T-helper 1 cell (primary cell): ENCODE measurements at places on chromosomes 5 and 9.

- DNase-seq, result no peak
Observed at GRCh38 chr9:112753725-112754124, 3.2 kb downstream of the SNX30 start.

- DNase-seq, result no peak
Observed at GRCh38 chr5:13664377-13664776, 280.1 kb downstream of the DNAH5 start.

DNA sequence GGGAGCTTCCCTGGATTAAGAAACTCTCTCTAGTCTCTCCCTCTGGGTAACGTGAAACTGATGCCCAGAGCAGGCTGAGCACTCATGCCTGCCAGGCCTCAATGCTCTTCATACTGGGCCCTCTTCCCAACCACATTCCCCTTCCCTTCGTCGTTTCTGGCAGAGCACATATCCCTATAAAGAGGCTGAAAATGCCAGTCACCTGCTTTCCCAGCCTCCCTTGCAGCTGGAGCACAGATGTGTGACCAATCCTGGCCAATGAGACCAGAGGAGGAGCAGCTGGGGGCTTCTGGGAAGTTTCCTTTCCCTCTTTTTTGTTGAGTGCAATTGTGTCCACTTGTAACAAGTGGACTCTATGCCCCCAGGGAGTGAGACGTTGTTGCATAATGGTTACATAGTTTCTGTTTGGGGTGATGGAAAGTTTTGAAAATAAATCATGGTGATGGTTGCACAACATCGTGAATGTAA is 30.2 kb upstream of the SMIM23 start:
- no peak for DNase-seq

DNA sequence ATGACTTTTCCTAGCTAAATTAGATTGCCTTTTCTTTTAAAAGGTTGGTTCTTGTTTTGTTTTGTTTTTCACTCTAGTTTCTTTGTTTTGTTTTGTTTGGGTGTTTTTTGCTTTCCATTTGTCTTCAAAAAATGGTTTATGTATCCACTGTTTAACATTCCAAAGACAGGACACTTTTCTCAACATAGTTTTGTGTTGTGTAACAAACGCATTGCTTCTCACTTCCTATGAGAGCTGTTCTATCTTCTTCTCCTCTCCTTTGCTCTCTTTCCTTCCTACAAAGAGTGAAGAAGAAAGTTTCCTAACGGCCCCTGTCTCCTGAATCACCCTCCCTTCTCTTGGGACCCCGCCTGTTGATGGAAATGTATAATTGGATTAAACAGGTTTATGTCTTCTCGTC is 539.7 kb downstream of the ACTL7B start:
- DNase-seq, result no peak

DNA sequence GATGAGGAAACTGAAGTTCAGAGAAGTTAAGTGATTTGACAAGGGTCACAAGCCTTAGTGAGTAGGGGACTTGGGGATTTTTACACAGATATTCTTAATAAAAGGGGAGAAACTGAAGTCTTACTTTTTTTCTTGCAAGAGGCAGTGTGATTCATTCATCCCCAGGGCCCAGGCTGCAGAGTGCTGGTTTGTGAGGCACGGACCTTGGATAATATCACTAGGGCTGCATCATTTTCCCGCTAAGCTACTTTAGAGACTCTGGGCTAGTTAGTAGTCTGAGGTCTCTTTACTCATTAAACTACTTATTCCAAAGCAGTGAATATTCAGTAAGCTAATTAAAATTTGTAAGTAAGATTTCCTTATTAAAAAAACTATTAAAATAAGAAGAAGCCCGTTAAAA is 195.0 kb downstream of the PBX3 start:
- no peak for DNase-seq

GRCh38 chr9:99093492-99093791 is 11.5 kb upstream of the TGFBR1 start:
- DNase-seq, result no peak

DNA sequence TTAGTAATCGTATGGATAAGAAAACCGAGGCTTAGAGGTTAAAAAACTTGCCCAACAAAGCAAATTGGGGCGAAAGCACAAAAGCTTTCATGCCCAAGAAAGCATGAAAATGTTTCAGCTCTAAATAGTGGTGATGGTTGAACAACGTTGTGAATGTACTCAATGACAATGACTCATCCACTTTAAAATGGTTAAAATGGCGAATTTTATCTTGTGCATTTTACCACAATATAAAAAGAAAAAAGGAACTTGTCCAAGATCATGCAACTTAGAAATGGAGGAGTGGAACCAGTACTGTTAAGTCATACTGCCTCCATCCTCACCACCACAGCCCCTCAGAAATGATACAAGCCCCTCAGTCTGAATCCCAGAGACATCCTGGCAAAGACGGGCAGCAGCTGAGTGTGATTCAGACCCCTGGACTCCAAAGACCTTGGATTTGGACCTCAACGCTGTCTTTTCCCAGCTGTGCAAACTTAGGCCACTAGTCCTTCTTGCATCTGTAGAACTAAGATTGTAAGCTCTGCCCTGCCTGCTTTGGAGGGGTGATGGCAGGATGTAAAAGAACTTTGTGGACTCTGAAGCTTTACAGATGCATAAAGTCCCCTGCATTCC is 158.4 kb downstream of the GABBR2 start:
- DNase-seq, result no peak

GRCh38 chr9:7405924-7406604 is 393.5 kb downstream of the DMAC1 start:
- no peak for DNase-seq

- no peak for DNase-seq
Observed at GRCh38 chr9:72271613-72272478, 93.2 kb downstream of the ZFAND5 start.

- no peak for DNase-seq
Observed at GRCh38 chr5:160363660-160364395, 6.6 kb downstream of the C1QTNF2 start.

DNA sequence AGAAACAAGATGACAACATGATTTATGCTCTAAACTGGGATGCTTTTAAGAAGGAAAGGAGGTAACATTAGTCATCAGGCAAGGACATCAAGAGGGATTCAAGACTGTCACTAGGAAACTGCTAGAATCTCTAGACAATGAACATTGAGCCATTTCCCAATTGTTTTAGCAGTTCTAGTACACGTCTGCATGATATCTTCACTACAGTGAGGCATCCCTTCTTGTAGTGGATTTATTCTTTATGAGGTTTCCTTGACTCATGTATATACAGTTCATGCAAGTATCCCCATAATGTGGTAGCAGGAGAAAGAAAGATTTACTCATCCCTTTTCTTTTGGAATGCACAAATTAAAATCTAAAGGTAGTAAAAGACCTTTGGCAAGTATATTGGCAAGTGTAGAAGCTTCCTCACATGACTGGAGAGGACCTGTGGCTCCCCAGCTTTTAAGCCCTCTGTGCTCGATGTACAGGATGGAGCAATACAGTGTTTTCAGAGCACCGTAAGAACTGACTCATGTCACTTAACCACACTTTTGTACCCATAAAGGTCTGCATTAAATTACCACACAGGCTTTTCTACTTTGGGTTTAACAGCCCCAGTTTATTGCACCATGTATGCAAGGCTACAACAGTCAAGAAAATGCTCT is 335.9 kb downstream of the SEMA5A start:
- DNase-seq, result no peak

- DNase-seq, result no peak
Observed at GRCh38 chr5:87327998-87328397, 60.3 kb downstream of the RASA1 start.

DNA sequence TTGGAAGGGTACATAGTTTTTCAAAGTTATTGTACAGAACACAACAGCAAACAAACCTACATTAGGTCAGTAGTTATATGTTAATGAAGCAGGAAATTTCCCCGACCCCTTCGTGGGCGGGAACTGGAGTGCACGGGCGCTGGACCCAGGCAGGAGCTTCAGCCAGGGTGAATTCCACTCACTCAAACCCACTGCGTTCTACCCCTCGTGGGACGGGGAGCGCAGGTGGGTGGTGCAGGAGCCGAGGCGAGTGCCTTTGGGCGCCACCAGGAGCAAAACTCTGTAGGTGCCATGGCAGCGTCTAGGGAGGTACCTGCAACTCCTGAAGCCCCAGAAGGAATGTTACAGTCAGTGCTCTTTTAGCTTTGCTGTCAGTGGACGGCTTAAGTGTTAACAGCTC is 29.6 kb upstream of the ERAP1 start:
- DNase-seq, result no peak

- DNase-seq, result no peak
Observed at GRCh38 chr9:76667521-76667957, 96.7 kb upstream of the PCA3 start.

DNA sequence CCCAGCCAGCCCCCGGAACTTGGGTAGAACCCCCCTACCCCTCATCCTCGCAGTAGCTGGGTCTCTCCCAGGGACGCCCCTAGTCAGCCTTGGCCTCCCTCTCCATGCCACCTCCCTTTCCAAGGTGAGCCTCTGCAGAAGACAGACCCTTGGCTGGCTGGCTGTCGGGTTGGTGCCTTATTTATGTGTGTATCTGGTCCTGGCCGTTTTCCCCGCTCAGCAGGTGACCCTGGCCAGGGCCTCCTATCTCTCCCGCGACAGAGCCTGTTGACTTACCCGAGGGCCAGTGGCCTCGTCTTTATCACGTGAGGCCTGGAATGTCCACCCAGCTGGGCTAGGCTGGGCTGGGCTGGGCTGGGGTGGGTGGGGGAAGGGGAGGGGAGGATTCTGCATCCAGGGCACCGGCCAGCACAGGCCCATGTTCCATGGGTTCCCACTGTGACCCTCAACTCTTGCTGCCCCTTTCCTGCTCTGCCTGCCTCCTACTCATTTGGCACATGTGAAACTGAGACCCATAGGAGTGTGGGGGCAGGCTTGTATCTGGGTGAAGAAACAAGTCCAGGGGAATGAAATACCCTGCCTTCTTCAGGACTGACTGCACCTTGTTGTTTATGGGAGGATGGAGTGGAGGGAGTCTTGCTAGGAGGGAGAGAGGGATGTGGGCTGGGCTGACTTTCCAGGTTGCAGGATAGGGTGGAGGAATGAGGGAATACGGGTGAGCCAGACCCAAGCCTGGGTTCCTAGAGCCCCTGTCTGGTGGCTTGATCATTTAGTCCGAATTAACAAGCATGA is 3.1 kb downstream of the CXXC5 start:
- no peak for DNase-seq

- DNase-seq, result no peak
Observed at GRCh38 chr5:16773991-16774390, 157.2 kb upstream of the RETREG1 start.

DNA sequence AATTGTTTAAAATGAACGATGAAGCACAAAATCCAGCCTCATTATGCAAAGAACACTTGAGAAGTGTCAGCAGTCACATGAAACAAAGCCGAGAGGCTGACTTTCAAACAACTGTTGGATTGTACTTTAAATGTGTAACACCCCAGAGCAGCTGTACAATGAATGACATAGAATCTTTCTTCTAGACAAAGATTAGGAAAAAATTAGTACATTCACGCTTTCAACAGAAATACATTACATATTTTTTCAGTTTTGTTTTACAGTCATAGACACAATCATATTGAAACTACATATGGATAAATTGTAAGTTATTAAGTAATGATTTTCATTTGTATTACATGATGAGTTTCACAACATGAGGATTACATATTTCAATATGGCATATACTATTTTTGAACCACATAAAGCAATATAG is 10.6 kb upstream of the AGXT2 start:
- DNase-seq, result no peak

DNA sequence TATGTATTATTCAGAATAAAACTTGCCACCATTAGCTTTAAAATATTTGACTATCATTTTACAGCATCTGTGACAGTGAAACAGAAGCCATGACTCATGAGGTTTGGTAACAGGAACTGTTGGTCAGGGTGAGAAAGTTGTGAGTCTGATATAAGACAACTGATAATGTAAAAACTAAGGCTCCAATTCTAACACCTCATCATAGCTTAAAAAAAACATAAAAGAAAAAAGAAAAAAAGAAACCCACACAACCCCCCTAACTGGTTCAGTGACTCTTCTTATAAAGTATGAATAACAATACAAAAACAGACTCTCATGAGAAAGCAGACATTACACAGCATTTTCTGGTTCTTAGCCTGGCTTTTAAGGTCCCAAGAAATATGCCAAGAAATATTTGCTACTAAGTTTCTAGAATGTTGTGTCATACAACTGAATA is 85.8 kb downstream of the MRPS27 start:
- DNase-seq, result no peak

- DNase-seq, result no peak
Observed at GRCh38 chr5:146076455-146076854, 28.9 kb downstream of the PLAC8L1 start.

DNA sequence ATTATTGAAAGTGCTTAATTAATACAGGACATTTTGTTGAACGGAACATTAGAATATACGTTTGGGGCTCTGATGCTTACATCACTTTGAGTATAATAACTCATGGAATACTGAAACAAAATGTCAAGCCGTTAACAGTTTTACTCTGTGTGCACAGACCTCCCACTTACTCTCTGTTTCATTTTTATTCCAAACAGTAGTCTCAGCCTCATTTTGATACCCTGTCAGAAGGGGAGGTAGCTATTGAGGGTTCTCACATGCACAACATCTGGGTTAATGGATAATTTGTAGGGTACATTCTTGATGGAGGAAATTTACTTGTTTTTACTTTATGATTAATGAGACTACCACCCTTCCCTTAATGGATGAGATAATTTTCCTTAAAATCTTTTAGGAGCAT is 59.0 kb downstream of the SCAMP1 start:
- no peak for DNase-seq

DNA sequence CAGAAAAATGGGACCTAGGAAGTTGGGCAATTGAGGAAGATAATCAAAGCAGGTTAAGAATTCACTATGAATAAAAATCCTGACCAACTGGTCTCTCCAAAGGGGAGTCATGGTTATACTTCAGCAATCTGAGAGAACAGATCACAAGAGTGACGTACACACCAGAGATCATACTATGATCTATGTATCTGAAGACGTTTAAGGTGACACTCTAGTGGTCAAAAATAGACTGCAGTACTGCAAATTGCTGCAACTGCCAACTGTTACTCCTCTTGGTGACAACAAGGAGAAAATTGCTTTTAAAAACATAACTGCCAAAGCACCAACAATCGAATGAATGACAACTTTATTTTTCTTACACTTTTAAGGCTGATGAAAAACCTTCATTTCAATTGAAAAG is 4.9 kb downstream of the AK6 start:
- DNase-seq, result no peak

DNA sequence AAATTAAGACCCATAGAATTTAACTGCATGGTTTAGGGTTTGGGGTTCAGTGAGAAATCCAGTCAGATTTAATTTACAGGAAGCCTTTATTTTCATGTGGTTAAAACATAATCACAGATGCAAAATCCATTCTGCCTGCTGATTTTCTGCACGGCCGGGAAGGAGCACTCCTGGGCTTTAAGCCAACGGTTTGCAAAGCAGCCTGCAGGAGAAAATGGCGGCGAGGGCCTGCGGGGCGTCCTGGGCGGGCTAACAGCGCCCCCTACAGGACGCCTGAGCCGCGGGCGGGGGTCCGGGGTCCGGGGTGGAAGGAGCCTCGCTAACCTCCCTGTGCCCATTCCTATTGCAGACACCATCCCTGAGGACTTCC is 47.6 kb downstream of the THBS4 start:
- peak; percentile 74 for DNase-seq

- DNase-seq, result no peak
Observed at GRCh38 chr5:12125895-12126294, 221.6 kb upstream of the CTNND2 start.
